ENCODE measurements at places on chromosomes 7 and 10. TPM values are rescaled to one million over a fixed set of nuclear protein-coding genes. Genes with fewer than 3 reads are reported as not detected.

GRCh38 chr10:68559841-68560185 is 324 bp upstream of the TET1 start:
- DNase-seq = peak; percentile 45

DNA sequence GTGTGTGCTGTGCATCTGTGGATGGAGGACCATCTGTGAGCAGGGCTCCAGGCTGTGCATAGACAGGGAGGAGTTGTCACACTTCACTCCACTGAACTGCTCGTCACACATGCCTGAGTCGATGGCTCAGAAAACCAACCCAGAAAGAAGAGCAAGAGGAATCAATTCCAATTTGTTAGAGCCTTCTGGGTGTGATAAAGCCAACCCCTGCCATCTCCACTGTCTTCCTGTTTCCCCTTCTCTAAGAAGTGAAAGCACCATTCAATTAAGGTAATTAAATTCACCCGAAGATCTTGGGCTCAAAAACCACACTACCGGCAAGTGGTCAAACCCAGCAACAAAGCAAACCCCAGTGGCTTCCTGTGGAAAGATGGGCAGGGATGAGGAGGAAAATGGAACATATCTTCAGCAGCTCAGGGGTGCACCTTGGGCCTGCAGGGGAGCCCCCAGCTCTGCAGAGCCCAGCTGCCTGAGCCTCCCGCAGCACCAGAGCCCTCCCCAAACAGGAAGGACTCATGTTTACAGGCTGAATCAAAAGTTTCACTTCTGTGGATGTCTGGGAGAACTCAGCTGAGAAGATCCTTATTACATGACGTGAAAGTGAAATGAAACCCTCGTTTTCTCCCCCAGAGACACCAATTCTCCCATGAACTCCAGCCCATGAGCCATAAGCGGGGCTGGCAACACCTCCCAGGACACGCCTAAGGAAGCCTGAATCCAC is 10.9 kb downstream of the C10orf71 start:
- peak; percentile 24 for DNase-seq

- DNase-seq = no peak
Observed at GRCh38 chr10:60082341-60082740, 176.0 kb upstream of the CCDC6 start.

Gene DLX6
- total RNA-seq = not detected

Gene ERVW-1
- total RNA-seq = not detected
